ENCODE measurements at places on chromosomes 2 and 18.

DNA sequence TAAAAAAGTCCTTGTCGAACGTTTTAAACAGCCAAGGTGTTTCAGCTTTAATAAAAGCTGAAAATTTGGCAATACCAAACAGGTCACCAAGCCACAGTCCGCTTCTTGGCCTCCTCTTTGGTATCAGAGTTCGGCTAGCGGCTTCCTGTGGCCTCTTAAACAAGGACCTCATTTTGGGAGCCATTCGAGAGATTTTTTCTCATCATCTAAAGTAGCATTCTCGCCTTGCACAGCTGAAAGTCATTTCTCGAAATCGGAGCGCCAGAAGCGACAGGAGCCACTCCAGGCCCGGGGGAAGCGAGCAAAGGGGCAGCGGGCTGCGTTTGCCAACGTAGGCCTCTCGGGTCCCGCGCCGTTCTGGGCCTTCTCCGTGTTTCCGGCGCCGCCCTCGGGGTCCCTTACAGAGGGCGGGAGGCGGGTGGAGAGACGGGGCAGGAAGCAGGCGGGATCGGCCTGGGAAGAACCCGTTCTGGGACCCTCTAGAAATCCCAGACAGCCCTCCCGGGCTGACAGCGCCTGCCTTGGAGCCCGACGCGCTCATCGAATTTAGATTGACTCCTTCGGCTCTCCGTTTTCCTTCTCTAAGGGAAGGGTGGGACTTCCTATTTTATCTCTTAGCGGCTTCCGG lies 522 bp upstream of the ZNF407 start:
- DNase-seq, result peak; percentile 87

- DNase-seq, result no peak
Measured at GRCh38 chr2:85266146-85267041, 61.4 kb downstream of the TGOLN2 start.

DNA sequence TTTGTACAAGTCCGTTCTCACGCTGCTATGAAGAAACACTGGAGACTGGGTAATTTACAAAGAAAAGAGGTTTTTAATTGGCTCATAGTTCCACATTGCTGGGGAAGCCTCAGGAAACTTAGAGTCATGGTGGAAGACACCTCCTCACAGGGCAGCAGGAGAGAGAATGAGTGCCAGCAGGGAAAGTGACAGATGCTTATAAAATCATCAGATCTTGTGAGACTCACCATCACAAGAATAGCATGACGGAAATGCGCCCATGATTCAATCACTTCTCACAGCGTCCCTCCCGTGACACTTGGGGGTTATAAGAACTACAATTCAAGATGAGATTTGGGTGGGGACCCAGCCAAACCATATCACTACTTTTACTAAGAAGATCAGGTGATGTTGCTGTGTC lies 285.8 kb downstream of the TMX3 start:
- DNase-seq, result no peak

- DNase-seq, result no peak
Measured at GRCh38 chr2:37459095-37459981, 114.9 kb downstream of the QPCT start.

GRCh38 chr2:42928692-42929545 lies 136.5 kb upstream of the HAAO start:
- peak; percentile 14 for DNase-seq

- DNase-seq, result no peak
Measured at GRCh38 chr2:59383473-59383872, 1142.3 kb upstream of the FANCL start.

- no peak for DNase-seq
Measured at GRCh38 chr2:120596191-120596811, 139.4 kb upstream of the GLI2 start.

DNA sequence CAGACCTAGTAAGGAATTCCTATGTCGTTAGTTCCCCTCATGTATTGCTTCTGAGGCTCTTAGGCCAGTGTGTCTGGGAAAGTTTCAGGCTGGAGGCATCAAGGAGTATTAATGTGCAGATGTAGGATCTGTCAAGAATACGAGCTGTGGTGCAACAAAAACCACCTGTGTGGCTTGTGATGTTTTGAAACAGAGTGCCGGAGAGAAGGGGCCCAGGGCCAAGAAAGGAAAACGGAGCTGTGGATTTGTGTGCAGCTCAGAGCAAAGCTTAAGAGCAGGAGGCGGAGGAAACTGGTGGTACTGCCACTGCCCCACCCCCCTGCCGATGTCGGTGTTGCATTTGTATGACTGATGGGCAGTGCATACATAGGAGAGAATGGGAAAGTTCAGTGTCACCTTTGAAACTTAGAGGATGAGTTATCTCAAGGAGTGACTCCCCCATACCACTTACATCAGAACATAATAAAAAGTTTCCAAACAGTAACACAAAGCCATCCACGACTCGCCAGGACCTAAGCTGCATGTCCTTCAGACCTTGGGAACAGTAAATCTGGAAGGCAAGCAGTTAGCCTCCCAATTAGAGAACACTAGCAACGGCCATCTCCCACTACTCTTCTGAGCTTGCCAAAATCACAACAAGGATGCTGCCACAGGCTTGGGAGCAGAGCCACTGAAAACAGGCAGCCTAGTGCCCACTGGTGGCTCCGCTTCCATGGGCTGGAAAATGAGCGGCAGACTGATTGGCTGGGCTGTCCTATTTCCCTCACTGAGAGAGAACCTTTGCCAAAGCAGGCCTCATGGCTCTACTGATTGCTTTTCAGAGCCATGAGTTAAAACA lies 152.7 kb upstream of the NT5C1B start:
- no peak for DNase-seq

- DNase-seq, result no peak
Measured at GRCh38 chr18:9782073-9782857, 74.2 kb downstream of the RAB31 start.

Measured in NCI-H2227 treated with DMSO at 0.1 percent for 48 hours (cell line).